ENCODE measurements at places on chromosomes 5 and 9.

DNA sequence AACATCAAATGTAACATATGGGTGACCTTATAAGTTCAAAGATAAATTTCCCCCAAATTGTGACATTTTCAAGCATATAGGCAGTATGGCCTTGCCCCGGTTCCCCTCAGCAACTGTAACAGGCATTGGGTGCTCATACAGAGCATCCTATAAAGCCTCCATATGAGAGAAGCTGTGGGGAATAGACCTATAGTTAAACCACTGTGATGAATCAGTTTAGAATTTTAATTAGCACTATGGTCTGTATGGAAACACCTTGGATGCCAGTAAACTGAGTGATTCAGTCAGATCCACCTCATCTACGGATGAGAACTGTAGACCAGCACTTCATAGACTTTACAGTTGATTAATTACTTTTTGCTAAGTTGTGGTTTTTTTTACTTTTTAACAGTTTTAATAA lies 79.4 kb downstream of the ERCC6L2 start:
- DNase-seq, result no peak

DNA sequence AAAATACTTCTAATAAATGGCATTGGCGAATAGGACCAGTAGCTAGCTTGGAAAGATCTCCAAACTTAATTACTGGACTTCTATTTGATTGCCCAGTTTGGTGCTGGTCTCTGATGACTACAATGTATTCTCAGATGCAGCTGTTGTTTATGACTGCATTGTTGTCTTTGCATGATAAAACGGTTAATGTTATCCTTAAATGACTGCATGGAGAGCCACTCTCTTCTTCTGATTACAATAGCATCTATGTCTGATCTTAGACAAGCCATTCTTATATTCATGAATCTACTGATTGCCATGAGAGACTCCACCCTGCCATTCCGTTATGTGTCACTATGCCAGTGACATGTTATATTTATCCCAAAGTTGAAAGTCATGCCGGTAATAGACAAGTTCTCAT lies 42.9 kb upstream of the ERBIN start:
- no peak for DNase-seq

DNA sequence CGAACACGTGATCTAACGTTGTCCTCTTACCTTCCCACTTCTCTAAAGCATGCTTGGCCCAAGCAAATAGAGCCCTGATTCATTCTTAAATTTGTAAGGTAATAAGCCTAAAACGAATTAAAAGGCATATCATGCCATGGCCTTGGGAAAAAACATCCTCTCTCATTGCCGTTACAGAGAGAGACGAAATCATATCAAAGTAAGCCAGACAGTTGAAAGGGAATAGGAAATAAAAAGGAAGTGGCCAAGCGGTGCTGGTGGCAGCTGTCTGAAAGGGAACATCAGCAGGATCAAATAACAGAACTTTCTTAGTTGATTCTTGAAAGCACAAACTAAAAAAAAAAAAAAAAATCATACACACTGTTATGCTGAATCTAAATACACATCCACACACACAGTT lies 49.1 kb upstream of the CDH6 start:
- no peak for DNase-seq

GRCh38 chr5:75498208-75498777 lies 13.1 kb downstream of the CERT1 start:
- no peak for DNase-seq

DNA sequence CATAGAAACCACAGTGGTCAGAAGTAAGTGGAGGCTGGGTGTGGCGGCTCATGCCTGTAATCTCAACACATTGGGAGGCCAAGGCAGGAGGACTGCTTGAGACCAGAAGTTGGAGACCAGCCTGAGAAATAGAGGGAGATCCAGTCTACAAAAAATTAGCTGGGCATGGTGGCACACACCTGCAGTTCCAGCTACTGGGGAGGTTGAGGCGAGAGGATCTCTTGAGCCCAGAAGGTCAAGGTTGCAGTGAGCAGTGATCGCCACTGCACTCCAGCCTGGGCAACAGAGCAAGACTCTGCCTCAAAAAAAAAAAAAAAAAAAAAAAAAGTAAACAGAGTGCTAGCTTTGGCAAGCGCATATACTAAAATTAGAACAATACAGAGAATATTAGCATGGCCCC lies 24.6 kb downstream of the AK8 start:
- no peak for DNase-seq

DNA sequence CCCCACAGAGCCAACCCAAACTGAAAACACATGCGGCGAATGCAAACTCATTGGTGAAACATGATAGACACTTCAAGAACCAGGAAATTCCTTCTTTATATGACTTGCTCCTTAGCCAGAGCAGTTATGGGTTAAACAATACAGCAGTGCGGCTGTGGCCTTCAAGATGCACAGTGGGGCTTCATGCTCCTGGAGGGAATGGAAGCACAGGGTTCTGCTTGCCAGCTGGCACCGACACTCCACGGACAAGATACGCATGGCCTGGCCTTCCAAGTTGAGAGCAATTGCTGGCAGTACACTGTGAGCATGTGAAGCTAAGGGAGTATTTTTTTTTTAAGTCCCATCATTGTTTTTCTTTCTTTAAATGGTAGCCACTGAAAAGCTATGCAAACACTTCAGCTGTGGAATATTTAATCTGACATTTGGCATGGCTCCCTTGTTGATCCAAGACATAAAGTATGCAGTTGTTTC lies 451.6 kb upstream of the CD180 start:
- peak; percentile 19 for DNase-seq

DNA sequence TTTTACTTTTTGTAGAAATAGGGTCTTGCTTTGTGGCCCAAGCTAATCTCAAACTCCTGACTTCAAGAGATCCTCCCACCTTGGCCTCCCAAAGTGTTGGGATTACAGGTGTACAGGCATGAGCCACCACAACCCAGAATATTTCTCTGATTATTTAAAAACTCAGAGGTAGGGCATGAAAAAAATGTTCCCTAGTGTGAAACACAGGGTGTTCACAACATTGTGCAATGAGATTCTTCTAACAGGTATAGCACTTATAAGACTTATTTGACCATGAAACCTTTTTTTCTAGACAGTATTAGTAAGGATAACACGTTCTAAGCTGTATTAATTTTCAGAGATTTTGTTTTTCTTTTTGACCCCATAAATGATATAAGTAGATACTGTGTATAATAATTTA lies 13.1 kb upstream of the PTGER4 start:
- DNase-seq, result no peak

DNA sequence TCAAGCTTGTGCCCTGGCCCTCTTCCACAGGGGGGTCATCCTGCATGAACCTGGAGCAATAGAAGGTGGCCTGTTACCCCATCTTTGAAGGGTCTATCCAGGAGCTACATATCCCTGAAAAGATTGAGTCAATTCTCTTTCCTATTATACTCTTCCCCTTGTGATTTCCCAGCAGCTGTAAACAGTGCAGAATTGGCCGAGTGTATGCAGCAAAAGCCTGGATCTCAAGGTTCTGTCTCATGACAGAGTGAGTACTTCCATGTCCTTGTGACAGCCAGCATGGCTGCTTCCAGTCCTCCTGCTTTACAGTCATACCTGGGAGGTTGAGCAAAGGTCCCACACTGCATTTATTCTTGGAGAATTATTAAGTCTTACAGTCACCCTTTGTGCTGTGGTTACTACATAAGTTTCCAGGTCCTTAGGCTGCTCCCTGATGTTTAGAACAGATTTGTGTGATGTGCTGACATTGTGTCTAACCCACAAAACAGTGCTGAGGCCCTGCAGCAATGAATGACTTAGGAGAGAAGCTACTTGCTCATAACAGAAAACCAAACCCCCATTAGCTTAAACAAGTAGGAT lies 67.5 kb downstream of the NREP start:
- no peak for DNase-seq

GRCh38 chr9:113483676-113484257 lies 20.2 kb downstream of the RGS3 start:
- no peak for DNase-seq

GRCh38 chr5:80976985-80977384 lies 16.8 kb downstream of the RASGRF2 start:
- DNase-seq, result no peak

DNA sequence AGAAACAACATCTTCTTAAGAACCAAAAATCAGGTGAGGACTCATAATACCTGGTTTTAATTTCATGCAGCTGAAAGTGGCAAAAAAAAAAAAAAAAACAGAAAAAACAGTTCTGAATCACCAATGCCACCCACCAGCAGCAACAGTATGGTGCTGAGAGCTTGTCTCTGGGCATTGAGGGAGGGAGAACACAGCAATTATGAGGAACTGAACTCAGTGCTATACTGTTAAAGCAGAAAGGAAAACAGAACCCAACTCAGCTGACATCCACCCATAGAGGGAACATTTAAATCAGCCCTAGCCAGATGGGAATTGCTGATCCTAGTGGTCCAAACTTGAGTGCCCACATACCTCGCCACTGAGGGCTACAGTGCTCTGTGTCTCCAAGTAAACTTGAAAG lies 657.9 kb downstream of the ACTL7B start:
- DNase-seq, result no peak

DNA sequence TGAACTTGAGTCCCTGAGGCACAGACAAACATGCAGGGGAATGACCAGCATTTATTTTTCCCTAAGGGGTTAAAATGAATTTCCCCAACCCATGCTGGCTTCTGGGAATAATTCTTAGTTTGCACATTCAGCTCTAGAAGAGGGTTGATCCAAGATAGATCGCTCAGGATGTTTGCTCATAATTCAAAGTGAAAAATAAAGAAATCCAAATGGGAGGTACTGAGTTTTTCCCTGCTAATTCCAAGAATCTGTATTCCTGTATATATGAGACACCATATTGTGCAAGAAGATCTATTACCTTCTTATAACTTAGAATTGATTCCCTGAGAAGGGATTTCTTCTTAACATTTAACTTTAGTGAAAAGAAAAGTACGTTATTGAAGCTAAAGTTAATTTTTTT lies 96.2 kb downstream of the VCAN start:
- no peak for DNase-seq

GRCh38 chr9:107213561-107214028 lies 69.5 kb upstream of the RAD23B start:
- DNase-seq, result no peak

DNA sequence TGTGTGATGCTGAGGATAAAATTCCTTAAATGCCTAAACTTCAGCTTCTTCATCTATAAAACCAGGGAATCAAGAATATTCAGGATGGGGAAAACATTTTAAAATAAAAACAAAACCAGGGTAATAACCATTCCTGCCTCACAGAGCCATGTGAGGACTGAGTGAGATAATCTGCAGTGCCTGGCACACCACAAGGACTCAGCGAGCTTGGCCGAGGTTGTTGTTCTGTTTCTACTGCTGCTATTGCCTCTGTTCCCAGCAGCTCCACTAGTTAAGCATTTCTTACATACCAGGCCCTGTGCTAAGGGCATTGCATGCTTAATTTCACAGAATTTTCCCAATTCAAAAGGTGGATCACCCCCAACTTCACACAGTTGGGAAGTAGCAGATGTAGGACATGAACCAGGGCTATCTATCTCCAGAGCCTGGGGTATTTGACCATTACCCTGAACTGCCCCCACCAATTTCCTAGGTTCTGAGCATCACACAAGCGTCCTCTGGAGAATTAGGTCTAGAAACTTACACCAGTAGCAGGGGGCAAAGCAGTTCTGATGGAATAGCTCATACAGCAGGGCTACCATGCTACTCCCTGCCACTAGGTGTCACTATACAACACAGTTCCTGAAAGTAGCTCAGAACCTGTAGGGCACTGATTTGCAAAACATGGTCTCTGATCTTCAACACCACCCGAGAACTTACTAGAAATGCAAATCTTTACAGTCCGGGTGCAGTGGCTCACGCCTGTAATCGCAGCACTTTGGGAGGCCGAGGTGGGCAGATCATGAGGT lies 74.3 kb downstream of the LRSAM1 start:
- DNase-seq, result no peak

DNA sequence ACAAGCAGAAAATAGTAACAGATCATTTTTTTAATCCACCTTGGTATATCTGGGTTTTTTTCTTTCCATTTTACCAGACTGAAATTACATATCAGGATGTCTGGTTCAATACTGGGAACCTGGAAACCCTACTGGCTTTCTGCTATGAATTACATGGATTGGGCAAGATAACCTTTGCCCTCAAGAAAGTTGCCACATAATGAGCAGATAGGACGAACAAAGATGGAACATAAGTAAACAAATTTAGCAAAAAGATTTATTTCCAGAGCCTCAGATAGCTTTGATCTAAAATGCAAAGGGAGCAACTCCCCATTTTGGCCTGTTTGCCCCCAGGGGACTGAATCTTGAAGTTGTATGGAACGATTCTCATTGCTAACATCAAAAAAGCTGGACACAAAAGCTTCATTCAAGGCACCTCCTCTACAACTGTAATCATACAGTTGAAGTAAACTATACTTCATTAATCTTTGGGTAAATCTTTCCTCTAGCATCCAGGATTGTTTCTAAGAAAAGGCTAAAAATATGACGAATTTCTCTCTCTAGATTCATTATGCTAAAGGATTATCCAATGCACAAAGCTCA lies 131.6 kb upstream of the PTGER4 start:
- DNase-seq, result no peak

GRCh38 chr5:81268521-81269196 lies 32.7 kb upstream of the ZCCHC9 start:
- no peak for DNase-seq

- DNase-seq, result no peak
These were observed 505 bp downstream of the RPS14 start for GRCh38 chr5:150448952-150449516.

DNA sequence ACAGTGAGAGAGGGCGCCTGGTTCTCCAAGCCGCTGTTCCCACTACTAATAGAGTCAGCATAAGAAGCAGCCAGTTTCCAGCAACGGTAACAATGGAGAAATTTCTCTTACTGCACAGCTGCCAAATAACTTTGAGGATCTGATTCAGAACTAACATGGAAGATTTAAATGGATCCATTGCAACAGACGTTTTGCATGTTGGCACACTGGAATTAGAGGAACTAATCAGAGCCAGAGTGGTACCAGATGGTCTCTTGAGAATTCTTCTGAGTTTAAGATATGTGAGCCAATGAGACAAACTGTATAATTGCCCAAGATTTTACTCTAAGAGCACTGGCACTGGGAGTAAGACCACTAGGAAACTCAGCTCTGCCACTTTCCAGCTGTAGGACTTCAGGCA lies 186.5 kb downstream of the EFNA5 start:
- no peak for DNase-seq

- no peak for DNase-seq
These were observed 102.6 kb upstream of the TBC1D2 start for GRCh38 chr9:98357921-98358535.

GRCh38 chr5:179279347-179280094 lies 65.7 kb downstream of the ADAMTS2 start:
- no peak for DNase-seq

DNA sequence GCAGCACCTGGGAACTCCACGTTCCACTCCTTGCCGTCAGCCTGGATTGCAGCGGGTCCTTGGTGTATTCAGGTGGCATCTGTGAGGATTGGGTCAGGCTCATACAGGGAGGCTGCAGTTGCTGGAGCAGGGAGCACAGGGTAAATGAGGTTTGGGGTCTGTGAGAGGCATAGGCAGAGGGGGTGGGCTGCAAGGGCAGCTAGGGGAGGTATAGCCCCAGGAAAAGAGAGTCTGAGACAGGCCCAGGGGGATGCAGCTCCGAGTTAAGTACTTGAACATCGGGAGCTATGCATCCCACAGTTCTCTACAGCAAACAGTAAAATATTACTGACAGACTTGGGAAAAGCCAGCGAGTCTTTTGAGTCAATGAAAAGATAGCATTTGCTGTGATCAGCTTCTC lies 101.6 kb downstream of the TRIO start:
- DNase-seq, result no peak

Measured in right kidney (tissue), 9 donors.